Left lung (tissue), 14 donors: ENCODE measurements at places on chromosomes 7 and 10.

GRCh38 chr7:134333943-134334342 is 17.2 kb upstream of the SLC35B4 start:
- no peak for DNase-seq

GRCh38 chr7:137661634-137662033 is 185.1 kb downstream of the DGKI start:
- no peak for DNase-seq

- no peak for DNase-seq
Observed at GRCh38 chr7:151689196-151689971, 169.7 kb upstream of the RHEB start.

DNA sequence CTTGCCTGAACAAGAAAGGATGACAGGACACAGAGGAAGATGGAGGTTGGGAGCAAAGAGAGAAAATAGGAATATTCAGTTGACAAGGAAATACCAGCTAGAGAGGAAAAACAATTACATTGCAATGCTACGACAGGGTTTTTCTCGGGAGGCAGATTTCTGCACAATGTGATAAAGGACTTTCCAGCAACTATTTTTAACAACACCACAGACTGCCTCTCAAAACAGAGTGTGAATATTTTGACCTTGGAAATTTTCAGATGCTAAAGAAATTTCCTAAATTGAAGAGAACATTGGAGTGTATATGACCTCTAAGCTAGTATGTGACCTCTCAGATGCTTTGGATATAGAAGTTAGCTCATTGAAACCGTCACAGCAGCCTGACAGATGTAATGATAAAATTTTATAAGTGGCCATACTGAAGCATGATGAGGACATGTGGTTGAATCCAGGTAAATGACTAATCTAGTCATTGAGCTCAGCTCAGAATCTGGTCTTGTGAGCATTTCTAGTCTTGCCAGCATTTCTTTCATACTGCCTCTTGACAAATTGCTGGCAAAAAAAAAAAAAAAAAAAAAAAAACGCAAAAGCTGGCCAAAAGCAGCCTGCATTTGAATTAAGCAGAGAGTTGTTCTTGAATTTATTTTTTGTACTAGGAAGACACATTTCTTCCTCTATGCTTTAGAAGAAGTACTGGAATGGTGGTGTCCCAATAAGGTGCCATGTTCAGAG is 24.4 kb downstream of the GPR141 start:
- no peak for DNase-seq

DNA sequence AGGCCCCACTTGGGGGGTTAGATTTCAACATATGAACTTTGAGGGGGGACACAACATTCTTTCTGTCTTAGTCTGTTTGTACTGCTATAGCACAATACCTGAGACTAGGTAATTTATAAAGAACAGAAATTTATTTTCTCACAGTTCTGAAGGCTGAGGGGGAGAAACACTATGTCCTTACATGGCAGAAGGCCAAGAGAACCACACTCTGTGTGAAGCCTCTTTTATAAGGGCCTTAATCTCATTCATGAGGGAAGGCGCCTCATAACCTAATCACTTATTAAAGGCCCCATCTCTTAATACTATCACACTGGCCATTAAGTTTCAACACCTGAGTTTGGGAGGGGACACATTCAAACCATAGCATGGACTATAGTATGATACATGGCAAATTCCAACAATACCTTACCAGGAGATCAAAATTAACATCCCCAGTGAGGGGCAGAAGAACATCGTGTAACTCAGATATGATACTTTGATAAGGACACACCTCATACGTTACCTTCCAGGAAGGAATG is 9.3 kb upstream of the PDLIM1 start:
- DNase-seq, result no peak

DNA sequence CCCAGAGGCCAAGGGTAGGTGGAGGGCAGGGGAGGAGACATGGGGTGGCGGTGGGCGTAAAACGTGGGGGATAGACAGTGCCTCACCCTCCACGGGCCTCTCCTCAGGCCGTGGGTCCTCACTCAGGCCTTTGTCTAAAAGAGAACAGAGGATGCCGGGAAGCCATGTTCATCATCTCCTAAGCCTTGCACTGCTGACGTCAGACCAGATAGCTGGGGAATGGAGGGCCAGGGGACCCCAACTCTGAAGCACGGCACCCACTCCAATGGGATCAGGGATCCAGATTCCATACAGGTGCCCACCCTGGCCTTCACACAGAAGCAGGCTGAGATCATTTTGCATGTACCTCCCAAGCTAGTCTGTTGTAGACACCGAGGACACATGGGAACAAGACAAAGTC is 83.4 kb upstream of the TMEM248 start:
- no peak for DNase-seq

DNA sequence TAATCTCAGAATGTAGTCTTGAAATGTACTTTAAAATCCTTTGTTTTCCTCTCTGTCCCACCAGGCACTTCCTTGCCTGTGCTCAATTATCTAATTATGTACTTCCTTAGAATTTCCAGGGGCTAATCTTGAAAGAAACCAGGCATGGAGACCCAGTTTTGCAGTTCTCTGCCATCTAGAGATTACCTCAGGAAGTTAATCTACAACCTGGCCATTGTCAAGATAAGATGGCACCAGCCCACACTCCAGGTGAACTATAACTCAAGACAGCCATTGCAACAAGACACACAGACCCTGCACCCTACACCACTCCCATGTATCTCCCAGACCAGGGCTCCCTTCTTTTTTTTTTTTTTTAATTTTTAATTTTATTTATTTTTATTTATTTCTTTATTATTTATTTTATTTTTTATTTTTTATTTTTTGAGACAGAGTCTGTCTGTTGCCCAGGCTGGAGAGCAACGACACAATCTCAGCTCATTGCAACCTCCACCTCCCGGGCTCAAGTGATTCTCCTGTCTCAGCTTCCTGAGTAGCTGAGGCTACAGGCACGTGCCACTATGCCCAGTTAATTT is 85.9 kb upstream of the TRIM24 start:
- DNase-seq, result no peak

DNA sequence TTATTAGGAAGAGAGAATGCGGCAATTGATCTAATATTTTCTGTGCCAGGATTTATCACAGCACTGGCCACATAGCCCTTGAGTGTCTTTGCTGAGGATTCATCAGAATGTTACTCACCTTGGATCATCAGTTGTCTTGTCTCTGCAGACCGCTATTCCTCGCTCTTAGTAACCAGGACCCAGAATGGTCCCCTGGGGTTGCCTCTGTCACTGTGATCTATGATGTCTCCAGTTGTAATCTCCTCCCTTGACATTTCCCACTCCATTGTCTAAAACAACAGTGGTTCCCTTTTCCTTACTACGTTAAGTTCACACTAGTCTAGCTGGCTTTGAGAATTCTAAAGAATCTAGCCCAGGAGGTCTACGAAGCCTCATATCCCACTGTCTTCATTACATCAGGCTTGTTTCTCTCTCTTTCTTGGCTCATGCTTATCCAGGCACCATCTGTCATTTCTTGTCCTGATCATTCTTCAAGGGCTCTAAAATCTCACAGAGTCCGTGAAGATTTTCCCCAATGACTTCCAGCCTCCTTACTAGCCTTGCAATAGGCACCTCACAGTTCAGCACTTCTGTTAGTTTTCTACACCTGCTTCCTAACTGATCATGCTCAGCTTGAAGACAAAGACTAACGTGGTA is 125.8 kb downstream of the CUBN start:
- DNase-seq, result no peak

DNA sequence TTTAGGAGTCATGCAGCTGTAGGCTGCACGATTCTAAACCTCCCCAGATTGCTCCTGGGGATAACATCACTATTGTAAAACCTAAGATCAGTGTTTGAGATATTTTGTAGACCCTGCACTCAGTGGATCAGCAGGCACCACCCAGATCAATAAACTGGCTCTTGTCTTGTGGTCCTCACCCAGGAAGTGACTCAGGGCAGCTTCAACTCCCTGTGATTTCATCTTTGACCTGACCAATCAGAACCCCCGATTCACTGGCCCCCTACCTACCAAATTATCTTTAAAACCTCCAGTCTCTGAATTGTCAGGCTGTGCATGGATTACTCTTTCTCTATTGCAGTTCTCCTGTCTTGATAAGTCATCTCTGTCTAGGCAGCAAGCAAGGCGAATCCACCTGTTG is 25.7 kb downstream of the ARL5B start:
- DNase-seq, result no peak

GRCh38 chr10:124075231-124075955 is 18.0 kb downstream of the CHST15 start:
- no peak for DNase-seq

GRCh38 chr7:41641011-41641664 is 61.8 kb downstream of the INHBA start:
- no peak for DNase-seq

DNA sequence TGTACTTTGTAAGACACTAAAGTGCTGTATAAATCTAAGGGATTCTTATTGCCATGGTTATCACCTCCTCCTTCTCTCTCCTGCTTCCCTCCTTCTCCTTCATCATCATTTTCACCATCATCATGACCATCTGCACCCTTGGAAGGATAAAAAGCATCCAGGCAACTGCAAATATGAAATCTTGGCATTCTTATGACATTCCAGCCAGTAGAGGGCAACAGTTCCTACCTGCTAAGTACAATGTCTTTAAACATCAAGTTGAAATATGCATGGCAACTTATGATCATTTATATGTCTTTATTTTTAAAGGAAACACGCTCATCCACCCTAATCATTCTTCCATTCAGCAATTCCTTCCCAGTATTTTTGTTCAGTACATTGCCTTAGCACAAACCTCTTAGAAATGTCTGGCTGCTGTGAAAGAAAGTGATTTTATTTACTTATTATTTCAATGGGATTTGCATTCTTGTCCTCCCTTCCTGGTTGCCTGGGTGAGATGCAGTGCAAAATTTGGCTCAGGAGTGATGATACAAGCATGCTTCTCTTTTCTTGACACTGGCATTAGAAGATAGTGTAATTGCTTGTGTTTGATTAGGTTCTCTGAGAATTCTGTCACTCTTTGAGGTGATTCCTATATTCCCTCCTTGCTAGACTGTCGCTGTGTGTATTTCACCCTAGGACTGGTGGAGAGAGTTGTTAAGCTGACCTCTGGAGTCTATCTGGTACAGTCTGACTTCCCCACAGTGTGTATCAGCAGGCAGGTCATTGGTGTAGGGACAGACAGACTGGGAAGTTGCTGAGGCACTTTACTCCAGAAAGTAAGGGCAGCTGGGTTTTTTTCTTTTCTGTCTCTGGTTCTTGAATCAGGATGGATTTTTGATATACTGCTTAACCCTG is 188.5 kb upstream of the BMPER start:
- no peak for DNase-seq

GRCh38 chr10:63068246-63068645 is 64.9 kb upstream of the NRBF2 start:
- no peak for DNase-seq

DNA sequence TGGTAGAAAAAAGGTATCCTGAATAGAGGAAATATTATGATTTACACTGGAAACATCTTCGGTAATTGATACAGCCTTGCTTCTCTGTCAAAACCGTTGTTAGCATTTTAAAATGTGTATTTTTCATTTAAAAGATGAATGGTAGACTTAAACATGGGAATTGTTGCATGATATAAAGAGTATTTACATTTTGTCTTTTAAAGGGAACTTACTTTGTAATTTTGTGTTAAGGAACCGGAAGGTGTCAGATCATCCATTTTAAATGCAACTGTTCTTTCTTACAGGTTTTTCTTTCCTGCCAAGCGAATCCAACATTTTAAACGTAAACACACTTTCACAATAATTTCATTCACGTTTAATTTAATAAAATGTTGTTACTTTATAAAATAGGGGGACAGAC is 1.8 kb upstream of the IGF2BP3 start:
- DNase-seq, result no peak

DNA sequence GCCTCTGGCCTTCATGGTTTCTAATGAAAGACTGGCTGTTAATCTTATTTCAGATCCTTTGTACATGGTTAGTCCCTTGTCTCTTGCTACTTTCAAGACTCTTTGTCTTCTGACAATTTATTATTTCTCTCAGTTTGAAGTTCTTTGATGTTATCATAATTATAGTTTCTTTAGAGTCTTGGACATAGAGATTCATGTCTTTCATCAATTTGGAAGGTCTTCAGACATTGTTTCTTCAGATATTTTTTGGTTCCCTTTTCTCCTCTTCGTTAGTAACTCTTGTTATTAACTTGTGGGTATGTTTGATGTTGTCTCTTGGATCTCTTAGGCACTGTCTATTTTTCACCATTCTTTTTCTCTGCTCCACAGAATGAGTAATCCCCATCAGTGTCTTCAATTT is 8.7 kb downstream of the ZNF37A start:
- no peak for DNase-seq

DNA sequence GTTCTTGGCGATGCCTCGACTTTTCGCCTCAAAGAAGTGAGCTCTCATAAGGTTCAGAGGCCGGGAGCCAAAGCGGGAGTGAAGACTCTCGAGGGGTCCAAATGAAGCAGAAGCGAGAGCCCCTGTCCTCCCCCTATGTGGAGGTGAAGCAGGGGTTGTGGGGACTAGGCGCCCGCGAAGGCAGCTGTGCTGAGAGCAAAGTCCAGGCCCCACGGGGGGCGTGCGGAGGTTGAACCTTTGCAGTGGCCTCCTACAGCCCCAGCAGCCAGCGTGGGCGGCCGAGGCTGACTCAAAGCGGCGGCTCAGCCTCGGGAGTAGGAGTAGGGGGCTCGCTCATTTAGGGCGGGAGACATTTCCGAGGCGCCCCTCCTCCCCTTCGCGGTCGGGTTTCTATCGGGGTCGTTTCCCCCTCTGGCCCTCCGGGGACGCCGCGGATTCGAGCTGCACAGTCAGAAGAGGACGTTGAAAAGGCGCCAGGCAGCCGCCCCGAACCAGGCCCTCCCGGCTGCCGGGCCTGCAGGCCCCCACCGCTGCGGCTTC is 553 bp upstream of the ADD3 start:
- no peak for DNase-seq

DNA sequence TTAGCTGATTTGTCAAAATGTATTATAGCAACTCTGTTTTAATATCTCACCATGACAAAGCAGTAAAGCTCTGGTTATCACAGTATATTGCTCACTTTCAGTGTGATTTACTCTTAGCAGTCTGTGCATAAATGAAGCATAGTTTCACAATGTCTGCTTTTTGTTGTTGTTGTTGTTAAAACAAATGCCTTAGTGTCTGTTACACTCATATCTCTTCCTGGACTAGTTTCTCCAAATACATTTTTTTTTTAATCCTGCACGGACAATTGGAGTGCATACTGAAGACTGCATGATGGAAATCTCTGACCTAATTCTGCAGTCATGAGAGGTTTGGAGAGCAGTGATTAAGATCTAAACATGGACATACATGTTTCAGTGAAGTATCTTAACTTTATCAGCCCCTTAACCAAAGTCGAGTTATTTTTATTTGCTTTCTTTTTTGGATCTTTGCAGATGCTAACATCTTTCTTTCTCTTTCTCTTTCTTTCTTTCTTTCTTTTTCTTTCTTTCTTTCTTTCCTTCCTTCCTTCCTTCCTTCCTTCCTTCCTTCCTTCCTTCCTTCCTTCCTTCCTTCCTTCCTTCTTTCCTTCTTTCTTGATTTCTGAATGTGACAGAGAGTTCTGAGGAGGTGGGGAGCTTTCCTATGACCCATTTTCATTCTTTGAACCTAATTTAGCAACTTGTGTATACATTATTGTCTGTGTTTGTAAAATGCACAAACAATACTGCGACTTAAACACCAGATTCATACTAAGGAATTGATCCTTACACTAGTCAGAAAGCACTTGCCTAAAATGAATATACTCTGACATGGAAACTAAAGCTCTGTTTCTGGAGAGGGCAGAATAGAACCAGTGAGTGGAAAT is 161.5 kb upstream of the AGR3 start:
- DNase-seq, result no peak
